Erythroblast (primary cell): ENCODE measurements at places on chromosomes 16 and 17.

DNA sequence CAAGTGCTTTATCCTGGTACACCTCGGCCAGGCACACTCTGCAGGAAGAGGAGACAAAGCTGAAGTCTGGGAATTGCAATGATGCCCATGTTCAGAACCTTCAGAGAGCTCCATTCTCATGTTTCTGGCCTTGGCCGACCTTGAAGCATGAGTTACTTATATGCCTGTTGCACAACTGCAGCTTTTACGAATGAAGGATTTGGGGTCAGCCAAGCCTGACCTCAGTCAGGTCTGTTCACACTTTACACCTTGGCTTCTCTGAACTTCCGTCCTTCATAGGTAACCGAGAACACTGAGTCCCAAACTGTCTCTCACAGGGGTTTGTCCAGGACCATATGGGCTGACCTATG lies 66.7 kb downstream of the GTF3C1 start:
- no peak for DNase-seq

DNA sequence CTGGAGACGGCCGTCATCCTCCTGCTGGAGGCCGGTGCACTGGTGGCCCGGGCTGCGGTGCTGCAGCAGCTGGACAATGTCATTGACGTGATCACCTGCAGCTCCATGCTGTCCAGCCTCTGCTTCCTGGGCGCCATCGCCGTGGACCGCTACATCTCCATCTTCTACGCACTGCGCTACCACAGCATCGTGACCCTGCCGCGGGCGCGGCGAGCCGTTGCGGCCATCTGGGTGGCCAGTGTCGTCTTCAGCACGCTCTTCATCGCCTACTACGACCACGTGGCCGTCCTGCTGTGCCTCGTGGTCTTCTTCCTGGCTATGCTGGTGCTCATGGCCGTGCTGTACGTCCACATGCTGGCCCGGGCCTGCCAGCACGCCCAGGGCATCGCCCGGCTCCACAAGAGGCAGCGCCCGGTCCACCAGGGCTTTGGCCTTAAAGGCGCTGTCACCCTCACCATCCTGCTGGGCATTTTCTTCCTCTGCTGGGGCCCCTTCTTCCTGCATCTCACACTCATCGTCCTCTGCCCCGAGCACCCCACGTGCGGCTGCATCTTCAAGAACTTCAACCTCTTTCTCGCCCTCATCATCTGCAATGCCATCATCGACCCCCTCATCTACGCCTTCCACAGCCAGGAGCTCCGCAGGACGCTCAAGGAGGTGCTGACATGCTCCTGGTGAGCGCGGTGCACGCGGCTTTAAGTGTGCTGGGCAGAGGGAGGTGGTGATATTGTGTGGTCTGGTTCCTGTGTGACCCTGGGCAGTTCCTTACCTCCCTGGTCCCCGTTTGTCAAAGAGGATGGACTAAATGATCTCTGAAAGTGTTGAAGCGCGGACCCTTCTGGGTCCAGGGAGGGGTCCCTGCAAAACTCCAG lies 1.1 kb downstream of the MC1R start:
- no peak for DNase-seq

DNA sequence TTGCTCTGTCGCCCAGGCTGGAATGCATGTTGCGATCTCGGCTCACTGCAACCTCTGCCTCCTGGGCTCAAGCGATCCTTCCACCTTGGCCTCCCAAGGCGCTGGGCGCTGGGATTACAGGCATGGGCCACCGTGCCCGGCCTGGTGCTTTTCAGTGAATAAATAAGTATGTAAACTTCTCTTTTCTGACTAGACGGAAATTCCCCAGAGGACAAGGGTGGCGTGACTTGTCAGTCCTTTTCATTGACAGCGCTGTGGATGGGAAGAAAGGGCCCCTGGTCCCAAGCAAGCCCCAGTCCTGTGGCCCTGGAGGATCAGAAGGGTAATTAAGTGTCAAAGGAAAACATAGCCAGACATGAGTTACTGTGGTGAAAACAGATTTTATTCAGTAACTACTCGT lies 9.6 kb upstream of the SPN start:
- DNase-seq, result no peak

GRCh38 chr17:36544044-36544306 lies 744 bp upstream of the GGNBP2 start:
- peak; percentile 81 for DNase-seq

GRCh38 chr16:82439678-82440293 lies 187.0 kb upstream of the CDH13 start:
- DNase-seq, result no peak

DNA sequence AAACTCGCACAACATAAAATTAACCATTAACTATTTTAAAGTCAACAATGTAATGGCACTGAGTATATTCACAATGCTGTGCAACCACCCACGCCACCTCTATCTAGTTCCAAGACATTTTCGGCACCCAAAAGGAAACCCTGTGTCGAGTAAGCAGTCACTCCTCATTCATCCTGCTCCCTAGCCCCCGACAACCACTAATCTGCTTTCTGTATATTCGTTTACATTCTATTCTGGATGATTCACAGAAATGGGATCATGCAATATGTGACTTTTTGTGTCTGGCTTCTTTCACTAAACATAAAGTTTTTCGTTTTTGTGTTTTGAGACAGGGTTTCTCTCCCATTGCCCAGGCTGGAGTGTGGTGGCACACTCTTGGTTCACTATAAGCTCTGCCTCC lies 42.2 kb upstream of the HAPSTR1 start:
- no peak for DNase-seq

- no peak for DNase-seq
Measured at GRCh38 chr17:79544142-79544914, 66.5 kb downstream of the RBFOX3 start.

DNA sequence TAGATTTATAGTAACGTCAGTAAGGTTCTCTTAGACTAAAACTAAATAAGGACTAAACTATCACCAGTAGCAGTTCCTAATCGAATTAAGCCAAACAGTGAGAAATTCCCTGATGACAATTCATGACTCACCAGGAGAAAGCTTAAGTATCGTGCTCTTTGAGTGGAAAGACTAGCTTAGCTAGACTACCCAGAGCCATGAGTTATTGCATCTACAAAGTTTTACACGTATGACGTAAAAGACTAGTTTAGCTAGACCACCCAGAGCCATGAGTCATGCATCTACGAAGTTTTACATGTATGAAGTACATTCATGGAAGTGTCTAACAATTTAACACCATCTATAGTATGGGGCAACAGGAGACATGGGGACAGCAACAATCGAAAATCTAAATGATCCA lies 36.6 kb downstream of the UBE2G1 start:
- DNase-seq, result no peak

- peak; percentile 26 for DNase-seq
Measured at GRCh38 chr16:57802341-57803133, at the start of gene KIFC3. Gene KIFC3, minus strand, starts transcription at chr16:57802491. Its CDS starts 4,248 bp downstream, at chr16:57798243.

GRCh38 chr16:86496262-86496928 lies 13.9 kb upstream of the FOXF1 start:
- no peak for DNase-seq

DNA sequence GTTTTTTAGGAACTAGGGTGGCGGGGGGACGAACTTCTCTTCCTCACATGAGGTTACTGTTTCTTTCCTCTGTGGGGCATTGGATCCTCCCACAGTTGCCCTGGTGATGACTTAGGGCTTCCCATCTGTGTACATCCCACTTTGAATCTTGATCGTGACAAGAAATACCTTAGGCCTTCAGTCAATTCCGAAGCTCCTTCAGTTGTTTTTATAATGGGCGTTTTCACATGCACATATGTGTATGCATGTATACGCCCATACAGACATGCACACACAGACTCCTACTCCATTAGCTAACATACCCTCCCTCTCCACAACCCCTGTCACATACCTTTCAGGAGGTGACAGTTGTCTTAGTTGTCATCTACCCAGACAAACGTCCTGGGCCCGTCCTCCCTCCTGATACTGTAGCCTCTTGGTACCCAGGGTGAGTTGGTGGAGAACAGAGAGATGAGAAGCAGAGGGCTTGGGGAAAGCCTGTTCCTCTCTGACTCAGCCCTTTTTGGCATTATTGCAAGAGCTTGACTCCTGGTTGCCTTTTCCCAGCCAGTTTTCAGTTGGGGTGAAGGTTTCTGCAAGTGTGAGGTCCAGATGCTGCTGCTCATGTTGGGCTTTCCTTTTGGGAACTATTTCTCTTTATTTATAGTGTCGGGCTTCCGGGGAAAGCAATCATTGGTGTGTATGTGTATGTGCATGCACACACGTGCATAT lies 2.2 kb upstream of the AOC2 start:
- no peak for DNase-seq

DNA sequence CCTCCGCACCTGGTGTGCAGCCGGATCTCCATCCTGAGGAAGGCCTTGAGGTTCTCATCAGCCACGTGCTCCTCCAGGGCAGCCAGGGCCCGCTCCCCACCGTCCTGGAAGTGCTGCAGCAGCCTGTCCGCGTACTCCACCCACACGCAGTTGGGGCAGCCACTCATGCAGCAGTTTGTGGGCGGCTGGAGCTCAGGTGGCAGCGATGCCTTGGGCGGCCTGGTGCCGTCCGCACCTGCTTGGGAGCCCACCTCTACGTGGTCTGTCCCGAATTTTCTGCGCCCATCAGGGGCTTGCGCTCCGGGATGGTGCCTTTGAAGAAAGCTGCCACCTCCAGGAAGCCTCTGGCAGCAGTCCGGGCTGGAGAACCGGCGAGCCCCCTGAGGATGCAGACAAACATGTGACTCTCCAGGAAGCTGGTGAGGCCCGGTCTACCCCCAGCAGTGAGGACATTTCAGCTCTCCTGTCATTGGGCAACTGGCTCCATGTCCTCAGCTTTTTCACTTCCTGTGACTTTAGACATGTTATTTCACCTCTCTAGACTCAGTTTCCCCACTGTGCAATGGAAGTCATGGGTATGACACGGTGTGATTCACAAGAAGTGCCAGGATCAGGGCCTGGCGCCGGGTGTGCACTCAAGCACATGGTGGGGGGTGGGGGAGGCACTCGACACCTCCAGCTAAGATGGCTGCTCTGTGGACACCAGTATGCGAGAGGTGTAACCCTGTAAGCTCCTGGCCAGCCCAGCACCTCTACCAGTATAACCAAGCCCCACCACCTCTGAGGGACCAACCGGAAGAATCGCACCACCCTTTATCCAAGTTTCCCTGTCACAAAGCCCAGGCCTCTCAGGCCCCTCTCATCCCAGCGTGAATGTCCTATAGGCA lies 957 bp downstream of the OXLD1 start:
- peak; percentile 65 for DNase-seq

- no peak for DNase-seq
Measured at GRCh38 chr17:27545562-27546229, 85.3 kb upstream of the LGALS9 start.

- peak; percentile 67 for DNase-seq
Measured at GRCh38 chr17:4969047-4969550, 1.5 kb upstream of the SPAG7 start.

DNA sequence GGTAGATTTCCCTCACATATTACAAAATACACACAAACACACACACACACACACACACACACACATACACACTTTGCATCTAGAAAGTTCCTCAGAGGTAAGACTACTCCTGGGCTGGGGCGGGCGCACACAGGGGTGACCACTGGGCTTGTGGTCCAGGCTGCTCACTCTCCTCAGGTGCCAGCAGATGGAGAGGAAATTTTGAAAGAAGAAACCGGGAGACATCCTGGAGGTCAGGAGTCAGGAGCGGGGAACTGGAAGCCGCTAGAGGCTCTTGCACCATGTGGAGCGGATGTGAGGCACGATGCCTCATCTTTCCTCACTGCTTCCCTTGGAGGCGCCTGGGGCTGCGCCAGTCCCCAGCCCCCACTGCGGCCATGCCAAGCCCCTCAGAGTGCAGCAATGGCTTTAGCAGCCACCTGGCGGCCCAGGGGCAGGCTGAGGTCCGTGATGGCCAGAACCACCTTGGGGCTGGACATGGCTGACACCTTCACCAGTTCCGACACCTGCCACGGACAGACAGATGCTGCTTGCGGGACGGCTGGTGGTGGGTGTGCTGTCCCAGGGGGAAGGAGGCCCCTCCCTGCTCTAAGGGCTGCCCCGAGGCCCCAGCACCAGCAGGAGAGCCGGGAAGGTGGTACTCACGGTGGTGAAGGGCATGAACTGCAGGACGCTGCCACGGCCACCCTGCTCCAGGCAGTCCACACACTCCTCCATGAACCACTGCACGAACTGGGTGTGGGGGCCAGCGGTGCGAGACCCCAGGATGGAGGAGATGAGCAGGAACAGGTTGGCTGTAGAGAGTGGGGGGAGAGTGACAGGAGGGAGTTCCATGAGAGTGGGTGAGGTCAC lies 4.1 kb downstream of the CSF3 start:
- no peak for DNase-seq

DNA sequence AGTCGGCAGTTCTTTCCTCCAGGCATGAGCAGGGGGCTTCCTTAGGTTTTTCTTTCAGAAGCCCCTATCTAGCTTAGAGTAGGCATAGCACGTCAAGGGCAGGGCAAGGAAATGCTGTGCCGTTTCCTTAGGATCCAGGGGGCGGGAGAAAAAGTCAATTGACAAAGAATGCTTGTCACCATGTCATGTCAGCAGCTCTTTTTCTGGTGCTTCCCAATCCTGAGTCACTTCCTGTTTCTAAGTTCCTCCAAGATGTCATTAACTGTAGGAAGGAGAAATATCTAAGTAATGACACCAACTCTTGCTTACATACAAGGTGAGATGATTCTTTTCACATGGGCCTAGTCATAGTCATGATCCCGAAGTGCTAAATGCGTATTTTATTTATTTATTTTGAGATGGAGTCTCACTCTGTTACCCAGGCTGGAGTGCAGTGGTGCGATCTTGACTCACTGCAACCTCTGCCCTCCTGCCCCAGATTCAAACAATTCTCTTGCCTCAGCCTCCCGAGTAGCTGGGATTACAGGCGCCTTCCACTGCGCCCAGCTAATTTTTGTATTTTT lies 35.2 kb downstream of the GJC1 start:
- no peak for DNase-seq

DNA sequence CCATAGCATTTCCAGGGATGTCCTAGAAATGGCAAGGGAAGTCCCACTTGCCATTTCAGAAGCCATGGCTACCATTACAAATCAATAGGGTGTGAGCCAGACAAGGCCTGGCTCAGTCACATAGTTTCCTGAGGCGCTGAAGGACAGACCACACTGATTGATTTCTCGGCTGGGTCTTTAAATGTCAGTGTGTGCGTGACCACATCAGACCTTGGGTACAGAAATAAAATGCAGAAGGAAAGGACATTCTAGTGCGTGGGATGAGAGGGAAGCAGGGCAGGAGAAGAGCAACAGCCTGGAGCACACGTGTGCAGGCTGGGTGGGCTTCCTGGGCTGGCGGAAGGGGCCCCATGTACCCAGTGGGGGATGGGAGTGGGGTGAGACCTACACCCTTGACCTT lies 58.7 kb upstream of the LYRM9 start:
- DNase-seq, result no peak
